ENCODE measurements at places on chromosomes 7 and 10.

DNA sequence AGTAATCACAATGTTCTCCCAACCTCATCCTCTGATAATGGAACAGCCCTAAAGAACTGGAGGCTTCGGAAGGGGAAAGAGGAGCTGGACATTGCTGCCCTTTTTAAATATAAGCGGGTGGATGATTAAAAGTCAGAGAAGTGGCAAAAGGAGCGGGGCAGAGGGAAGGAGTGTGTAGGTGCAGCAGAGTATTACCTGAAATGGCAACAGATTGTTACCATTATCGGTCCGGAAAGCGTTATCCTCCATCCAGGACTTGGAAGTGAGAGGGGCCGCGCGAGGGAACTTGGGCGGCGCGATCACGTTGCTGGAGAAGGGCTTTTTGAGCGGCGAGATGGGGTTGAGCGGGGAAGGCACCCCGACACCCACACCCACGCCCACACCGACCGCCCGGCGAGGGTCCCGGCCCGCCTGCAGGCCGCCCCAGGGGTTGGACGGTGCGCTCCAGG, 51.7 kb downstream of the CPEB3 start:
- DNase-seq, result no peak

DNA sequence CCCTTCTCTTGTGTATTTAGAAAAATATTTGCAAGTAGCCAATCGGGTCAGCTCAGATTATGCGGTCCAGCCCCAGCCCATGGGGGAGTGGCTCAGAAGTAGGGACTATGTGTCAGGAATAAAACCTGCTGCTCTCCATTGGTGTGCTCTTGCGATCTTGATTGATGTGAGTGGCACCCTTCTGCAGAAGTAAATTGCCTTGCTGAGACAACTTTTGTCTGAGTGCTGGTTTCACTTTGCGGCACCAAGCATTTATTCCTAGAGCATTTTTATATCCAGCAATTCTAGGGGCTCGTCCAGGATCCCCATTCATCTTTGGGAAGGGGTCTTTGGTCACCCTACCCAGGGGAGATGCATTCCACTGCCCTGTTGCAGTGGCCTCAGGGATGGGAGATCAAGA, 26.1 kb upstream of the FAM221A start:
- DNase-seq, result no peak

- no peak for DNase-seq
Observed at GRCh38 chr7:129245533-129245932, 20.7 kb downstream of the AHCYL2 start.

- DNase-seq, result no peak
Observed at GRCh38 chr7:147492606-147493005, 1098.0 kb upstream of the C7orf33 start.

GRCh38 chr7:31464601-31465000, 49.3 kb upstream of the ITPRID1 start:
- DNase-seq, result no peak

GRCh38 chr7:147432079-147432478, 1158.5 kb upstream of the C7orf33 start:
- no peak for DNase-seq

DNA sequence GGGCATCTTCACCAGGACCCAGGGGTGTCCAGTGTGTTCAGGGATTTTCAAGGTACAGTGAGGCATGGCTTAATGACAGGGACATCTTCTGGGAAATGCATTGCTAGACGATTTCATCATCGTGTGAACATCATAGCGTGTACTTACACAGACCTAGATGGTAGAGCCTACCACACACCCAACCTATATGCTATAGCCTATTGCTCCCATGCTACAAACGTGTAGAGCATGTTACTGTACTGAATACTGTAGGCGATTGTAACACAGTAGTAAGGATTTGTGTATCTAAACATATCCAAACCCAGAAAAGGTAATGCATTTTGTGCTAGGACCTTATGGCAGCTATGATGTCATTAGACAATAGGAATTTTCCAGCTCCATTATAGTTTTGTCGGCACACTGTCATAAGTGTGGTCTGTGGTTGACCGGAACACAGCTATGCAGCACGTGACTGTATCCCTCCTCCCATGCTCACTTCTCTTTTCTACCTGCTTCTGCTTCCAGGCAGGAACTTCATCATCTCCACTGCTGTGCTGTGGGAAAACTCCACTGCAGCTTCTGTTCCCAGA, 416.2 kb upstream of the NFE2L3 start:
- no peak for DNase-seq

DNA sequence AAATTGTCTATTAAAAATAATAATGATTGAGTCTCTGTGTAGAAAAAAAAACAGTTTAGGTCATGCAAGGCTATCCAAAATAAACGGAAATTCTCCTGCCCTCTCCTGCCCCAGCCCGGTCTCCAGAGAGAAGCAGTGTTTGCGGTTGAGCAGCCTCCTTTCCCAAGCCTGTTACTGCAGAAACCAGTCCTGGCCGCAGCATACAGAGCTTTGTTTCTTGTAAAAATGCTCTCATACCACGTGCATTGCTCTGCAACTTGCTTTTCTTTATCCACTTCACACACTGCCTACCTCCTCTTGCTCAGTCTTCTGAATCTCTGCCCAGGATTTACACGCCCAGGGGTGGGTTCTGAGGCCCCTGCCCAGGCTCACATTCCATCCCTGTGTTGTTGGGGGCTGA, 34.4 kb upstream of the CUL1 start:
- DNase-seq, result no peak

DNA sequence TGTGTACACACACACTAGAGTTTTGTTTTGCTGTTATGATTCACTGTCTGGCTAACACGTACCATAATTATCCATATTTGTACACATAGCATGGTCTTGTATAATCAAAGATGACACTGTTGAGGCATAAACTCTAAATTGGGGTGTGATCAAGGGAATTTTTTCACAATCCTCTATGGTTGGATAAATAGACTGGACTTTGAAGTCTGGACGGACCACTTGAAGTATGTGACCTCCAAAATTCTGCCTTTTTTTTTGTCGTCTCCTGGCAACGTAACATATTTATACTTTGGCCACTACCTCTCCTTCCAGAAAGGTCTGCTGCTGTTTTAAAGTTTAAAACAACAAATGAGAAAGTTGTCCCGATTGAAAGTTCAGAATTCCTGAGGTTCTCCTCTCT, 193.4 kb downstream of the CACNB2 start:
- no peak for DNase-seq
